ENCODE measurements at places on chromosomes 11 and 22.
A peak's percentile ranks its signal among the peaks of the same experiment; 100 is the strongest.

GRCh38 chr11:35842958-35843357, 100.9 kb upstream of the LDLRAD3 start:
- DNase-seq, result no peak

GRCh38 chr11:75103380-75104026, 6.8 kb upstream of the OR2AT4 start:
- DNase-seq, result peak; percentile 86

DNA sequence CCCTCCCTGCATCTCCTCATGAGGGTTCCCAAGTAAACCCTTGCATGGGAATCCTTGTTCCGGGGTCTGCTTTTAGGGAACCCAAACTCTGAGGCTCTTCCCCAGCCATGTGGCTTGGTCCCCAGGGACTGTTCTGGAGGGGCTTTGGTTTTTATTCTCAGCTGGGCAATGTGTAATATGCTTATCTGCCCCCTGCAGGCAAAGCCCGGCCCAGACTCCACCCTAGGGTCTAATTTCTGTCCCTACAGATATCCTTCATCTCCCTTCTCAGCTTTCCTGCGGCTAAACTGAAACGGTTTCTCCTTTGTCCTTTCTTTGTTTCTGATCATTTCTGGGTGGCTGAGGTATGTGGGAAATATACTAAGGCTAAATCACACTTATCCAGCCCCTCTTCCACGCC, 37.1 kb downstream of the TST start:
- no peak for DNase-seq

- peak; percentile 51 for DNase-seq
Observed at GRCh38 chr11:34492806-34493414, 20.7 kb downstream of the ELF5 start.

DNA sequence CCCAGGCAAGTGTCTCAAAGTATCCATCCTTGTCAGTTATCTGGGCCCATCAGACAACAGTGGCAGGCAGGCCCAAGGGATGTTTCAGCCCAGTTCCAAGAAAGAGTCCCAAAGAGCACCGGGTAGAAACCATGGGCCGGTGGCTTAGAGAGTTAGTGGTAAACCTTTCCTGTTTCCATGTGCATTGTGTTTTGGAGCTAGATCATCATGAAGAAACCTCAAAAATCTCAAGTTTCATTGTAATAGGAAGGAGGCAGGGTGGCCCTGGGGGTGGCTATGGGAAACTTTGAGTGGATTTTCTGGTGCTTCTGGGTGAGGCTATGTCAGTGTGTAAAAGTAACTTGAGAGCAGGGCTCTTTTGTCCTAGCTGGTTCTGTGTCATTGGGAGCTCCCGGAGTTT, 68.1 kb downstream of the UBASH3B start:
- peak; percentile 45 for DNase-seq

DNA sequence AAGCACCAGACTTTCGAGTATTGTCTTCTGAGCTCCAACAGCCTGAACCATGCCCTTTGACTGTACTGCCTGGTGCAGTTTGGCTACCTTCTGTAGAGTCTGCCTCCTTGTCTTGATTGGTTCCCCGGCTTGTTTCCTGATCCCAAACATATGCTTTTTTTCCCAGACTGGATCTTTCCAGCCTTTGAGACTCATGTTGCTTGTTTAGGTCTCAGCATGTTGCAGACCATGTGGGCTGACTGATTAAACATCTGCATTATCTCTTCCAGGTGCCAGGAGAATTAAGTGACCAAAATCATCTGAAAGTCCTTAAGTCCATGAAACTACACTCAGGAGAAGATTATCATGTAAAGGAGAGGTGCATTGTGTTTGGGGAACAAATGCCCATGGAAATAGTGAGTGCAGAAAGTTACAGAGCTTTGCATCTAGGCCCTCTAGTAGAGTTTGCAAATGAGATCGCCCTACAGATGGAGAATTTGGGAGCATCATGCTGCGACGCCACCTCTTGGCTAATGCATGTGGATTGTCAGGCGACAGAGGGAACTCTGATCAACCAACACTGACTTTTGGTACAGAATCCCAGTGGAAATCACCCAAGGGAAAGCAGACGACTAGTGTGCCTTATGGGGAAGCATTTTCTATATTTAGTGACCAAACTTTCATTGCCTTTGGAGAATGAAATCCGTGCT, 188.8 kb downstream of the BLID start:
- DNase-seq, result no peak

DNA sequence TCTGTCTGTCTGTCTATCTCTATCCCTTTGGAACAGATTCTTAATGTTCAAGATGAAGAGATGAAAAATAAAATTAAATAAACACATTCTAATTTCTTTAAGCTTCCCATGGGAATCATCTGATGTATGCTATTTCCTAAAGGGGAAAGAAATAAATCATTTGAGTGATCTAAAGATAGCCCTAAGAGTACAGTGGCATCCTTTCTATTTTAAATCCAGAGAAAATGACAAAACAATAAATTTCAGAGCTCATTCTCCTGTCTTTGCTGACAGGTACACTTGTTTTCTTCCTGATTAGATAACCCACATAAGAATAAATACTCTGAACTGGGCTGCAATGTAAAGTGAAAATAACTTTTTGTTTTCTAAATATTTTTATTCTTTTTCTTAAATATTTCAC, 550.4 kb downstream of the JRKL start:
- no peak for DNase-seq

DNA sequence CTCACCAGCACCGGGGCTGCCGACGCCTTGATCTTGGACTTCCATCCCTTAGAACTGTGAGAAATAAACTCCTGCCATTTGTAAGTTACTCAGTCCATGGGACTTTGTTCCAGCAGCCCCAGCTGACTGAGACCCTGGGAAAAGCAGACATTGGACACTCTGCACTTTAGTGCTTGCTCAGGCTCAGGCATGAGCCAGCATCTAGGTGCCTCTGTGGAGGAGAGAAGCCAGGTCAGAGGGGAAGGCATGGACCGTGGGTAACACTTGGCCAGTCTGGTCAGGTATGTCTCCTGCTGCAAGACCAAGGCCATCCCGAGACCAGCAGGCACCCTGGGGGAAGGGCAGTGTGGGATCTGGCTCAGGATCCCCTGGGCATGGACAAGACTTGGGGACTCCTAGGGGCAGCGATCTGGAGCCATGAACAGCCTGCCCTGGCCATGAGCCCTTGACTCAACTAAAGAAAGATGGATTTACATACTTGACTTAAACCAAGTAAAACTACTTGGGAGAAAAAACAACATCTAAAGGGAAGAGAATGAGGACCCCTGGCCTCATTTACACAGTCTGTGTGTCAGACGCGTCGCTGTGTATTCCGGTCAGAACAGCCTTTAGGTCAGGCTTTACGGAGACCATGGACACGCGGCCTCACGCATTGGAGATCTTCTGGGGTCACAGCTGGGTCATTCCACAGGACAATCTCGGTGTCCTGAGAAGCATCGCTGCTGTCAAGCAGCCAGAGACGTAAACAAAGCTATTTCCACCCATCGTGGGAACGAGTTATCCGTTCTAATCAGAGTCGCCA, 497.1 kb downstream of the BRD1 start:
- DNase-seq, result no peak

DNA sequence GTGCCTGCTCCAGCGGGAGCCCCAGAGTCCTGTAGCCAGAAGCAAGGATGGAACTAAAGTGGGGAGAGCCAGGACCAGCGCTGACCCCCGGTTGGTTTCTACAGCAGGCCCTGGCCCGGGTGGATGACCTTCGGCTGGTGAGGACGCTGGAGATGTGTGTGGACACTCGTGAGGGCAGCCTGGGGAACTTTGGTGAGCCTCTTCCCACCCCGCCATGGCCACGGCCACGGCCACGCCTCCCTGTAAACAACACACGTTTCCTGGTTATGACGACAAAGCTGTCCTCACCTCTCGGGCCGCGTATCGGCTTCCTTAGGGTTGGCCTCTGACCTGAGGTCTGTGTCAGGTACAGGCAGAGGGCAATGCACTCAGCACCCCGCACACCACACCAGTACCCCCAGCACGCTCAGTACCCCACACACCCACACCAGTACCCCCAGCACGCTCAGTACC, 4.1 kb downstream of the LRRC56 start:
- no peak for DNase-seq

DNA sequence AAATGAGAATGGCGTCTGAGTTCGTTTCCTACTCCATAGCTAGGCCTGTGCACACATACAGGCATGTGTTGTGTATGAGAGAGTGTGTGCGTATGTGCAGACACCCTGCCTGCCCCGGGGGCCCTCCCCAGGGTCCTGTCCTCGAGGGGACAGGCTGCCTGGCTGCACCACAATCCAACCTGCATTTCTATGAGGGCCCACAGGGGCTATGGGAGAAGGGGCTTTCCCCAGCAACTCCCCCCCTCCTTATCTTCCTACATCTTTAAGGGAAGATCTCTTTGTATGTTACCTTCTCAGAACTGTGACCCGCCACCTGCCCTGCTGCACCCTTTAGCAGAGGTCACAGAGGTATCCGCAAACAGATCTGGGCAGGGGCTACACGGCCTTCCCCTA, 14.9 kb downstream of the ADORA2A start:
- no peak for DNase-seq

DNA sequence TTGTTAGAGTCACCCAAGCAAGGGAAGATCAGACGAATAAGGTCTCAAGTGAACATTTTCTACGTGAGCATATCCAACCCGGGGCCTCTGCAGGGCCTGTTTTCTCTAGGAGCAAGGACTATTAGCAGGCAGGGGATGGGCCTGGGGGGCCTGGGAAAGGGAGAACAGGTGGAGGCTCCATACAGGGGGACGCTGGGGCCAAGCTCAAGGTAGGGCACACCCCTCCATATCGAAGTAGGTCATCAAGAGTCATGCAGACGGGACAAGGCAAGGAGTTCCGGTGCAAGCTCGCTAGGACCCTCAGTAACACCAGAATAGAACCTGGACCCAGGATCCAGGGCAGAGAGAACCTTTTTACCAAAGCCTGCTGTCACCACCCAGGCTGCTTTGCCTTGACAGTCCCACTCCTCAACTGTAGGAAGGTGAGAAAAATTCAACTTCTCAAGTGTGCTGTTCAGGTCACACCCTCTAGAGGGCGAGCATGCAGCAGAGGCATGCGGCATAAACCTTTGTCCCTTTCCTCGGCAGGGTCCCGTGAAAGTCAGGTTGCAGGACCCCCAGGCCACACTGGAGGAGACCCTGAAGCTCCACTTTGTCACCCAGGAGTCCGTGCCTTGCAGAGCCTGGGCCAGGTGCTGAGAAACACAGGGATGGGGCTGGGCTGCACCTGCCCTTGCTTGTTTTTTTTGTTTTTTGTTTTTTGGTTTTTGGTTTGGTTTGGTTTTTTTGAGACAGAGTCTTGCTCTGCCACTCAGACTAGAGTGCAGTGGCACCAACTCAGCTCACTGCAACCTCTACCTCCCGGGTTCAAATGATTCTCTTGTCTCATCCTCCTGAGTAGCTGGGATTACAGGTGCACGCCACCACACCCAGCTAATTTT, 8.6 kb upstream of the APOBEC3B start:
- DNase-seq, result peak; percentile 17

DNA sequence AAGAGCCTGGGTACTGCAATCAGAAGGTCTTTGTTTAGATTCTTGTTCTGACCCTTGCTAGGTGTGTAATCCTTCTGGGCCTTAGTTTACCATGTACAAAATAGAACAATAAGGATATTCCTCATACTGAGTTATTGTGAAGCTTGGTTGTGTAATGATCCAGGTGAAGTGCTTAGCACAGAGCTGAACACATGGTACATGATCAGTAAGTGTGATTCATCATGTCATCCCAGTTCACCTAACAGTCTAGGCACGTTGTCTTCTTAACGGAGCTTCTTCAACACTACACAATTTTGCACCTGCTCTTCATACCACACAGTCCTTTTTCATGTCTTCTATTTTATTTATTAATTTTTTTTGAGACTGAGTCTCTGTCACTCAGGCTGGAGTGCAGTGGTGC, 234.3 kb upstream of the TENM4 start:
- no peak for DNase-seq

GRCh38 chr11:88158081-88158480, 17.2 kb downstream of the RAB38 start:
- no peak for DNase-seq

GRCh38 chr22:22684580-22685561, 40.5 kb downstream of the GGTLC2 start:
- DNase-seq, result peak; percentile 88

DNA sequence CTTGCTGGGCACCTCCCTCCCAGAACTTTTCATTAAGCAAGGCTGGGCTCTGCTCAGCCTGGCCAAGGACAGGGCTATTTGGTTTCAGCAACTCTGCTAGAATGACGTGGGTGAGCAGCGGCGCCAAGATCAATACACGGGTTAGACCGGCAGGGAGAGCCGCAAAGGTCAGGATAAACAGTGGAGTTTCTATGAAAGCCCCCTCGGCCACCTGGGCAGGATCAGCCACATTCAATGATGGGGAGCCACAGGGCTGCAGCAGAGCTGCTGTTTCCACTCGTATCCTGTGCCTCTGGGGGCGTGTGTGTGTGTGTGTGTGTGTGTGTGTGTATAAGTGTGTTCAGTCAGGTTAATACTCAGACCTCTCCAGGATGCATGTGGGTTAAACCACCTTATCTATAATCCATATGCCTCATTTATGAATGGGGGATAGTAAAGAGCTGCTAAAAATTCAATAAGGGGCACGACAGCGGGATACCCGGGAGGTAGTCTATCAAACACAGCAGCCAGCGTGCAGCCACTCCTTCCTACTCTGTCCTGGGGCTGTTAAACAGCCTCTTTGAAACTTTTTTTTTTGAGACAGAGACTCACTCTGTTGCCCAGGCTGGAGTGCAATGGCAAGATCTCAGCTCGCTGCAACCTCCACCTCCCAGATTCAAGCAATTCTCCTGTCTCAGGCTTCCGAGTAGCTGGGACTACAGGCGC, 34.8 kb downstream of the MYH9 start:
- peak; percentile 95 for DNase-seq

GRCh38 chr11:14519917-14520746, at the start of gene PSMA1:
TSS of gene PSMA1 (minus strand) at chr11:14520386. CDS start at chr11:14520299, 87 bp downstream.
- peak; percentile 94 for DNase-seq

DNA sequence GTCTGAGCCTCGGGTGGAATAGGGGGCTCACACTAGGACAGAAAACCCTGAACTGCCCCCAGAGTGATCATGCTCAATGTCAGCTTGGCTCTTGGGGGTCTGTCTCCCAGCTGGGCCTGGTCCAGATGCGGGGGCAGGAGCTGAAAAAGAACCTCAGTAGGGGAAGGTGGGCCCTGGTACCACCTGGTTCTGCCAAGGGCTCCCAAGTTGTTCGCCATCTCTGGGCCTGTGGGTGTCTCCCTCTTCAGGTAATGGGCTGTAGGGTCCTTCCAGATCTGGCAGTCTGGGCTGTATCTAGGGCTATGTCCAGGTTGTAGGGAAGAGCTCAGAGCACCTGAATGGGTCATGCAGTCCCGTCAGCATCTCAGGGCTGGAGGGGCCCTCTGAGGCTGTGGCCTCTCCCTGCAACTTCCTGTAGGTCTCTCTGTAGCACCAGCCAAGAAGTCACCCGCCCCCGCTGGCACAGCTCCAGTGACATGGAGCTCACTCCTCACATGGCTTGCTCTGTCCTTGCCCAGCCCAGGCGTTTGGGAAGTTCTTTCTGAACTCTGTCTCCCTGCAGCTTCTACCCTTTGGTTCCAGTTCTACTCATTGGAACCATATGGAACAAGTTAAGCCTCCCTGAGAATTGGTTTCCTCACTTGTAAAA, 33.0 kb upstream of the SOX10 start:
- DNase-seq, result peak; percentile 52

GRCh38 chr11:76850130-76850529, 10.6 kb upstream of the ACER3 start:
- DNase-seq, result no peak
